ENCODE measurements at places on chromosomes 11 and 22. TPM values are rescaled to one million over a fixed set of nuclear protein-coding genes. Genes with fewer than 3 reads are reported as not detected.

The DLG2 gene
- total RNA-seq: 0.42 TPM

GRCh38 chr11:118922745-118923627 is 2.7 kb downstream of the BCL9L start:
- DNase-seq: no peak

The GPHA2 gene
- not detected for total RNA-seq

- no peak for DNase-seq
These were observed 28.5 kb downstream of the RPUSD4 start for GRCh38 chr11:126182787-126183445.

GRCh38 chr11:112785149-112785548 is 176.1 kb upstream of the NCAM1 start:
- peak; percentile 77 for DNase-seq

DNA sequence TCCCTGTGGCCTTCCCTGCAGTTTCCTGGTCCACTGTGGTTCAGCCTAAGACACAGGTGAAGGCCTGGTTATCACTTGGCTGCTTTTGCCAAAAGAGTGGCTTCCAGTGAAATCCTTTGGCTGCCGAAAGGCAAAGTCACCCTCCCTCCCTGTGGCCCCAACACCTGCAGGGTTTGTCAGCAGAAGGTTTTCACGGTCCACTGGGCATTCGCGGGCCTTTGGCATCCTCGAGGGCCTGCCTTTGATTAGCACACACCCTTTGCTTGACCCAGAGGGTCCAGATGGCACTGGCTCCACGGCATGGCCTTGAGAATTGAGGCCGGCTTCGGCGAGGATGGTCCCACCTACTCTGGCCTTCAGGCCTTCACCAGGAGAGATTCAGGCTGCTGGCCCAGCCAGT is 35.3 kb downstream of the RTN4R start:
- DNase-seq: no peak

The OR10A3 gene
- not detected for total RNA-seq

The SMTNL1 gene
- not detected for total RNA-seq

- no peak for DNase-seq
These were observed 6.0 kb upstream of the SYT7 start for GRCh38 chr11:61586792-61587430.

- DNase-seq: no peak
These were observed 2.9 kb downstream of the MMP20 start for GRCh38 chr11:102622258-102622657.

The SYVN1 gene
- total RNA-seq: 8.8 TPM

DNA sequence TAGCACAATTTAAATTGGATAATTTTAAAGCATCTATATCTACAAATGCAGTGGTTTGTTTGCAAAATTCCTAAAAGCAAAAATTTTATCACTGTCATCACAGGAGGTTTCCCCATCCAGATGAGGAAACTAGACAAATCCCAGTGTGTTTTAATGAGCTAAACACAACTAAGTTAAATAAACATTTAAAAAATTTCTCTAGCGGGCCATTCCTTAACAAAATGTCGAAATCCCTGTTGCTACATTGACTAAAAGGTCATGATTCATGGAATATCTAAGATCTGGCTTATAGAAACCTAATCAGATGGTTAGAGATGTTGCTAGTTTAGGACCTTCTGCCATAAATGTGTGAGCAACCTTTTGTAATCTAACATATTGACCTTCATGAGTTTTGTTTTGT is 107.3 kb upstream of the BDNF start:
- DNase-seq: no peak

DNA sequence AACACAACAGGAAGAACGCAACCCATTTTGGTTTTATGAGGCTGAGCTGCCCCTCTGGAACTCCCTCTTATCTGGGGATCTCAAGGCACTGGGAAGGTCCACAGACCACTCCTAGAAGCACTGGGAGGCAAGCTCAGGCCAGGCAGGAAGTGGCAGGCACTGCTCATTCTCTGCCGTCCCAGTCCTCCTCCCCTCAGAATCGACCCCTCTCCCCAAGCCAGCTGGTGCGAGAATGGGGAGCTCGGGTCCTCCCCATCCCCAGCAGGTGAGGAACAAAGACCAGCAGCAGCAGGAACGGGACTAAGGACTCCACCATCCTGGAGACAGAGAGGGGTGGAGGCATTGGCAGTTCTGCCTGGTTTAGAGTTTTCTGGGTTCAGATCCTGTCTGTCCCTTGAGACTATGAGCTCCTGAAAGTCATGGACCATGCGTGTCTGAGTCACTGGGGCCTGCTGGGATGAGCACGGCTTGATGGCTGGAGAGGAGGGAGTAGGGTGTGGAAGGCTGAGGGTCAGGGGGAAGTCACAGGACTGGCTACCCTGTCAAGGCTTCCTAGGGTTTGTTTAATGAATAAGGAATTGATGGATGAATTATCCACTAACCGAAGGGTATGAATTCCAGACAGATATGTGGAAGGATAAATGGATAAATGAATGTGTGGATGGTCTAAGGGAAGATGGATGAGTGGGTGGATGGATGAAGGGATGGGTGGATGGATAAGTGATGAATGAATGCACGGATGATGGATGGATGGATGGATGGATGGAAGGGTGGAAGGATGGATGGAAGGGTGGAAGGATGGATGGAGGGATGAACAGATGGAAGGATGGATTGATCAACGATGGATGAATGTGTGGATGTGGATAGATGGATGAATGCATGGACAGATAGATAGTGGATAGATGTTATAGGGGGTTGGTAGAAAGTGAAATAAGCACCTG is 6.4 kb downstream of the MYEOV start:
- peak; percentile 79 for DNase-seq

DNA sequence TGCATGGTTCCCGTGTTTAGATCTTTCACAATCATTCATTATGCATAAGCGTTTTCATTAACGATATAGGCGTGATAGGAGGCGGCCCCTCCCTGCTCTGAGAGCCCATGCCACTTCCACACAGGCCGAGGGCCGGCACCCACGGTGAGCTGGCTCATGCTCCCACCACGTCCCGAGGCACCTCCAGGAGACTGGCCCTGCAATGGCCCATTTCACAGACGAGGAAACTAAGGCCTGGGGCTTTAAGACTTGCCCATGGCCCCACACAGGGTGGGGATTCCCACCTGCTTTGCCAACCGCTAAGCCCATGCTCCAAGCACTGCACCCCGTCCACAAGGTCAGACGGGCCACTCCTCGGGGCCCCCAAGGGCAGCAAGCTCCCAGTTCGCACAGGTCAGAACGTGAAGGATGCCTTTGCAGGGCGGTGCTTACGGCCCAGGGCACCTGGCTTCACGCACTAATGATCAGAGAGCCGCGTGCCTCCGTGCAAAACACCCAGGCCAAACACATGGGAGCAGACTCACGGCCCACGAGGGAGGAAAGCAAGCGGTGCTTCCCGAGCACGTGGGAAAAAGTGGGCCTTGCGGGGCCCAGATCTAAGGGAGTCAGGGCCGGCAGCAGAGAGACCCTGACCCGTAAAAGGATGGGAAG is 8.3 kb downstream of the OSBPL5 start:
- no peak for DNase-seq

GRCh38 chr22:41713004-41713403 is 13.7 kb downstream of the MEI1 start:
- peak; percentile 35 for DNase-seq

GRCh38 chr11:124887667-124888013 is 10.0 kb downstream of the ROBO4 start:
- DNase-seq: no peak

DNA sequence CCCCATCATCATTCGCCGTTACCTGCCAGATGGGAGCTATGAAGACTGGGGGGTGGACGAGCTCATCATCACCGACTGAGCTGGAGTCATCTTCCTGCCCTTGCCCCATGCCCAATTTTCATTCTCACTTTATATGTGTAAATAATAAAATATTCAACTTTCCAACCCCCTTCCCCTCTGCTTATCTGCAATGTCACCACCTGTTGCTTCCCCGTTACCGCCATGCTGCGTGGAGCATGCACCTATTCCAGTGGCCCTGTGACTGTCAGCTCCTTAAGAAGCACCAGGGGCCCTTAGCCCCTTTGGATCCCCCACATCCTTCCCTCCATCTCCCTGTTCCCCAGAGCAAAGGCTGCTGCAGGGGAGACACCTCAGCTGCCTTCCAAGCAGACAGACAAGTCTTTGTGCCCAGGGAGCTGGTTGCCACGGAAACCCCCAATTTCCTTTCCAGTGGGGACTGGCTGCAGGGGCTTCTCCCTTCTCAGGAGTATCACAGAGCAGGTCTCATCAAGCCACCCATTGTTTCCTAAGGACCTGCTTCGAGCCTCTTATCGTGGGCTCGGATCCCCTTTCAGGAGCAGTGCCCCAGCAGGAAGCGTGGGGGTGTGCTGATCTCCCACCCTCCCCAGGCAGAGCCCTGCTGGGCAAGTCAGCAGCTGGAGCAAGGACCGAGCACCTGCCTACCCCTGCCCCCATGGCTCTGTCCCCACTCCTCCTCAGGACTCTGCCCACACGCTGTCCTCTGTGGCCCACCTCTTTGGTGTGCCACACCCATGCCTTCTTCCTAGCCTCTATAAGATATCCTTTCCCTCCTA is 14.3 kb downstream of the POLR2F start:
- no peak for DNase-seq

- DNase-seq: peak; percentile 45
These were observed 15.2 kb upstream of the FCHSD2 start for GRCh38 chr11:73157101-73158010.

GRCh38 chr11:120174866-120175265 is 36.0 kb upstream of the OAF start:
- DNase-seq: no peak

The LRRC10B gene
- total RNA-seq: 0.23 TPM

DNA sequence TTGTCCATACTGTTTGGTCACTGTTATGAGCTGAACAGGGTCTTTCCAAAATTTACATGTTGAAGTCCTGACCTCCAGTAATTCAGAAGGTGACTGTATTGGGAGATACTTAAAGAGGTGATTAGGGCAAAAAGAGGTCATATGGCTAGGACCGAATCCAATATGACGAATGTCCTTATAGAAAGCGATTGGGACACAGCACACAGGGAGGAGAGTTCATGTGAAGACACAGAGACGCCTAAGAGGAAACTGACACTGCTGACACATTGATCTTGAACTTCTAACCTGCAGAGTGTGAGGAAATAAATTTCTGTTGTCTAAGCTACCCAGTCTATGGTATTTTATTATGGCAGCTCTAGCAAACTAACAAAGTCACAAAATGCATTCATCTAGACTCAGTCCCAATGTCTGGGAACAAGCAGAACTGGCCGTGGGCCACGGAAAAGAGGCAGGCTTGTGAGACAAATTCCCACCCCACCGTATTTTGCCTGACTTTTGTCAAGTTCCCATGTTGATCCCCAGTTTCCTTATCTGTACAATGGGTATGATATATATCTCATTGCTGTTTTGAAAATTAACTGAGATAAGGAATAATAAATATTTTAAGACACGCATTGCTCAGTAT is 295.0 kb downstream of the NTM start:
- no peak for DNase-seq

DNA sequence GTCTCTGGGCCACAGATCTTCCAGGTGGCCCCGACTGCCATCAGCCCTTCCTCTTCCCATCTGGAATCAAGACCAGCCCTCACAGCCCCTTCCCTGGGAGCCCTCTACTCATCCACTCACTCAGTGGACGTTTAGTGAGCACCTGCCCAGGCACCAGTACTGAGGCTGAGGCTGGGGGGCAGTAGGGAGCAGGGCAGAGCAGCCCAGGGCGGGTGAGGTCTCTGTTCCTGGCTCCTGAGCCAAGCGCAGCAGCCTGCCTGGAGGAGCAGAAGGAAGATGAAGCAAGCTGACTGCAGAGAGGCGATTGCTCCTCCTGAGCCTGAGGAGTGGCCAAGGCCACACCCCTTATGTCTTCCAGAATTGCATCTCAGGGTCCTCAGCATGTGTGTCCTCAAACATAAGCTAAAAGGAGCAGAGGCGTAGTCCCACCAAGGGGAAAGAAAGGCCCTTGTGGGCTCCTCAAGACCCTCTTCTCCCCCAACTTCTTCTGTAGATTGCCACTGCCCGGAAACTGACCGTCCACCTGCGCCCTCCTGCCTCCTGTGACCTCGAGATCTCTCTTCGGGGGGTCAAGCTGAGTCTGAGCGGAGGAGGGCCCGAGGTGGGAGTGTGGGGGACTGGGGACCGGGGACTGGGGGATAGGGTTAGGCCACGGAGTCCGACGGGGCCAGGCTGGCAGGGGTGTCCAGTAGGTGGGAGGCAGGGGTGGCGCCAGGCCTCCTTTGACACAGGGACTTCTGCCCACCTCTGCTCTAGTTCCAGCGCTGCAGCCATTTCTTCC is 5.8 kb downstream of the MAPK8IP2 start:
- DNase-seq: no peak

DNA sequence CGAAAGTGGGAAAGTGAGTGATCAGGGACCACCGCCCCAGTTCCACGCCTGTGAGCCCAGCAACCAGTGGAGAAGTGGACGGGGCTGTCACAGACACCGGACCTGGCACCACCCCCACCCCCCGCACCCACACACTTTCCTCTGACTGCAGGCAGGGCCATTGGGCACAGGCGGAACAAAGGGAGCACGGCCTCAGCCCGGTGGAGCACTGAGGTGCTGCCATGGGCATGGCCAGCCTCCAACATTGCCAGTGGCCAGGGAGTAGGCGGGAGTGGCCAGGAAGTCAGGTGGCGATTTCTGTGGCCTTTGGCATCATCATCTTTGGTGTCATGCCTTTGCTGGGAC is 78.5 kb downstream of the BCR start:
- no peak for DNase-seq

The ROBO4 gene
- 3.6 TPM for total RNA-seq

- DNase-seq: no peak
These were observed 61.7 kb upstream of the CECR2 start for GRCh38 chr22:17307566-17307965.

The SLC22A8 gene
- not detected for total RNA-seq

DNA sequence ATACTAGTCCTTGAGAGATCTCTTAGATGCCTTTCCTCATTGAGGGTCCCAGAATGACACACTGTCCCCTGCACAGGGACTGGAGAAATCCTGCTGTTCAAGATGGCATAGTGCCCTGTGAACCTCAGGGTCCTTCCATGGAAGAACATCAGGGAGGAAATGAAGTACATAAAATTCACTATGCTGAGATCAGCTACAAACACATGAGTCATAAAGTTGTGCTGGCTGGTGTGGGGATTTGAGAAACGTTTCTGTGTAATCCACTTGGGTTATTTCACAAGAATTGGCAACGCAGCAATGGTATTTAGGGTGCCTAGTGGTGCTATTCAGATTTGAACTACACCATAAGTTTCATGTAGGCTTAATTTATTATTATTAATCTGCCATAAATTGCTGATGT is 174.4 kb downstream of the MAML2 start:
- DNase-seq: peak; percentile 56

- DNase-seq: peak; percentile 81
These were observed 26.5 kb downstream of the RPL27A start for GRCh38 chr11:8709002-8709672.

Measured in Daoy (cell line).